ENCODE measurements at places on chromosomes 3 and 15.

- DNase-seq = no peak
Observed at GRCh38 chr3:80063535-80063934, 295.7 kb upstream of the ROBO1 start.

GRCh38 chr3:37945156-37945806 is 45.3 kb upstream of the VILL start:
- no peak for DNase-seq

DNA sequence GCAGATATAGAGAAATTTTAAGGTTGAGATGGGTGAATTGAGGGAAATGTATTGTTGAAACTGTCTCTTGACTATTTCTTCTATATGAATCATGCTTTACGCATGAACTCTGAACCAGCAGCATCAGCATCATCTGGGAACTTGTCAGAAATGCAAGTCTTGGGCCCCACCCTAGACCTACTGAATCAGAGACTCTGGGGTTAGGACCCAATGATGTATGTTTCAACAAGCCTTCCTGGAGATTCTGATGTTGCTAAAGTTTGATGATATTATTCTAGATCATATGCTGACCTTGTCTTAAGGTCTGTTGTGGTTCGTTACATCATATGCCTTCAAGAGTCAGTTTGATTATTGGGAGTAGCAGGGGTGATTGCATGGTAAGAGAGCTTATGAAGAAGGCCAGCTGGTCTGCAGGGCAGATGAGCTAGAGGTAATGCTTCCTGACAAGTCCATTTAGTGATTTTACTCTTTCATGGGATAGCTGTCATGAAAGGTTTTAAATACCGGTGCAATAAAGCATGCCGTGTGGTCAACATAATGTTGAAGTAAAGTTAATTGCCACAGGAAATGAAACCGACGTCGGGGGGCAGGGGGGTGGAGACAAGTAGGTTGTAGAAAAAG is 152.4 kb upstream of the MRPL3 start:
- no peak for DNase-seq

- no peak for DNase-seq
Observed at GRCh38 chr15:64163659-64164362, 989 bp upstream of the PPIB start.

- no peak for DNase-seq
Observed at GRCh38 chr3:31377045-31377642, 155.6 kb upstream of the STT3B start.
